ENCODE measurements at places on chromosomes 2 and 18.
A peak's percentile ranks its signal among the peaks of the same experiment; 100 is the strongest.

GRCh38 chr2:36562973-36563532 lies 34.9 kb downstream of the FEZ2 start:
- no peaks in the 10 kb centered on the region for H3K27me3 ChIP-seq
- peaks cover 33% of the 10 kb centered on the region for H3K36me3 ChIP-seq
- H3K4me1 ChIP-seq = peaks cover 5% of the 10 kb centered on the region
- H3K4me3 ChIP-seq = peak overlapping the region; percentile 61
- DNase-seq = peak; percentile 63

DNA sequence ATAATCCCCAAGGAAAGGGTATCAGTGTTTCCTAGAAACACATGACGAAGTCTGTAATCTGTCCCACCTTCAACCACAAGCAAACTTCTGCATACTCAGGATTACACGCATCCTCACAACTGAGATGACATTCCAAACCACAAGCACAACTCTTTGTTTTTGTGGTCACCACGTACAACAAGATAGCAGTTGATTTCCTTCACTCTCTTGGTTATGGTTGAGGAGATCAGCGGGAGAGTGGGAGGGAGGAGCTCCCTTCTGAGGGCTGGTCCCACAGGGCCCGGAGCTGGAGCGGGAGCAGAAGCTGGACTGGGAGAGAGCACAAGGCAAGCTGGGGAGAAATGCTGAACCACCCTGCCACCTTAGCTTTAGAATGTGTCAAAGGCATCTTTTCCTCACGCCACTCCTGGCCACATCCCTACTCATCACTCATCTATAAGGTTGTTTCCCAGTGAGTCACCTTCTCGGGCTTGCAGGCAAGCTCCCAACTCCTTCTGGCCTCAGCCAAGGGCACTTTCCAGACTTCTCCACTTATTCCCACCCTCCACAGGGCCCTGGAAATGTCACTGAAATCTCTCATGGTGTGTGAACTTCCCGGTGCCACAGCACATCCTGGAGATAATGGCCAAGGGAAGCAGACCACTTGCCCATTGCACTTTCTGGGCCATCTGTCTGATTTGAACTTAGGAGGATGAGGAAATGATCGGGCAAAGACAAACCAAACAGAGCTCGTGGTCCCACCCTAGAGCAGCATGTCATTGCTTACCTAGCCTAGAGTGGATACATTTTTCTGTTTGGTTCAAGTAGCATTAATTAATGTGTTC lies 98.9 kb upstream of the LGALSL start:
- DNase-seq = peak; percentile 87
- H3K27ac ChIP-seq = no peak overlapping the region
- H3K27me3 ChIP-seq = peaks cover 12% of the 10 kb centered on the region
- peaks cover 15% of the 10 kb centered on the region for H3K4me1 ChIP-seq

GRCh38 chr18:49651033-49651432 lies 89.2 kb downstream of the LIPG start:
- no peak overlapping the region for H3K27ac ChIP-seq
- no peak for DNase-seq
- H3K27me3 ChIP-seq = no peaks in the 10 kb centered on the region
- H3K36me3 ChIP-seq = no peaks in the 10 kb centered on the region
- H3K4me3 ChIP-seq = no peak overlapping the region

GRCh38 chr2:88201811-88202169 lies 31.6 kb downstream of the THNSL2 start:
- no peak overlapping the region for H3K4me3 ChIP-seq
- no peak overlapping the region for H3K27ac ChIP-seq
- no peak for DNase-seq
- peaks cover 2% of the 10 kb centered on the region for H3K4me1 ChIP-seq
- peaks cover 60% of the 10 kb centered on the region for H3K27me3 ChIP-seq

DNA sequence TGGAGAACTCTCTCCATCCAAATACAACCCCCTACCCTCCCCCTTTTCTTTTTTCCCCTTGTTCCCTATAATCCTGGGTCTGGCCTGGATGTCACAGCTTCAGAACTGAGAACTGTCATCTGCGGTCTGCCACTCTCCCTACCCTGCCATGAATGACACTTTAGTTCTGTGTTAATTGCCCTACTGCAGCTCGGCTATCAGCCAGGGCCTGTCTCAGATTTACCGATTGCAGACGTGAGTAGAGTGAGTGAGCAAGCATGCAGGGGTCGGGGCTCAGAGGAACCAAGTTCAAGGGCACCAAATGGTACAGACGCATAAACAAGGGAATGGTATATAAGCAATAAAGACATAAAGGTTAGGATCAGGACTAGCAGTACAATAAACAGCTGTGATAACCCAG lies 967.8 kb downstream of the BCL11A start:
- no peaks in the 10 kb centered on the region for H3K4me1 ChIP-seq
- H3K27me3 ChIP-seq = no peaks in the 10 kb centered on the region
- H3K36me3 ChIP-seq = no peaks in the 10 kb centered on the region
- DNase-seq = no peak
- H3K27ac ChIP-seq = no peak overlapping the region

GRCh38 chr18:11672846-11673454 lies 16.1 kb upstream of the GNAL start:
- H3K4me1 ChIP-seq = no peaks in the 10 kb centered on the region
- no peak overlapping the region for H3K27ac ChIP-seq
- no peaks in the 10 kb centered on the region for H3K36me3 ChIP-seq

DNA sequence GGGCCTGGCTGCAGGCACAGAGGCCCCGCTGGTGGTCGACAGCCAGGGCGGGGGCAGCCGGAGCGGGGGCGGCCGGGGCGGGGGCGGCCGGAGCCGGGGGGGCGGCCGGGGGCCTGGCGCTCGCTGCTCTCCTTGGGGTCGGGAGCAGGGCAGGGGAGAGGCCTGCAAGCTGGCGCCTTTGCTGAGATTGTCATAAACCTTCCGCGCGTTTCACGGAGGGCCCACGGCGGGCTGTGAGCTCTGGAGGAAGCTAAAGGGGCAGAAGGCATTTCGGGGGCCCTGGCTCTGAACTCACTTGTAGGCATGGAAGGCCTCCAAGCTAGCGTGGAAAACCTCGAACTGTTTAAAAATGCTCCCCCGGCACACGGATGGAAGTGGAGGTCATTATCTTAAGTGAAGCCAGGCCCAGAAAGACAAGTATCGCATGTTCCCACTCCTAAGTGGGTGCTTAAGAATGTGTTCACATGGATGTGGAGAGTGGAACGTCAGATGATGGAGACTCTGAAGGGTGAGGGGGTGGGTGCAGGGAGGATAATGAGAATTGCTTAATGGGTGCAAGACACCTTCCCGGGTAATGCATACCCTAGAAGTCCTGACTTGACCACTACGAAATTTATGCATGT lies 629 bp downstream of the PRELID3A start:
- peak; percentile 54 for DNase-seq
- peaks cover 6% of the 10 kb centered on the region for H3K36me3 ChIP-seq
- H3K27ac ChIP-seq = peak overlapping the region; percentile 59
- peak overlapping the region; percentile 86 for H3K4me3 ChIP-seq
- H3K4me1 ChIP-seq = peaks cover 14% of the 10 kb centered on the region

DNA sequence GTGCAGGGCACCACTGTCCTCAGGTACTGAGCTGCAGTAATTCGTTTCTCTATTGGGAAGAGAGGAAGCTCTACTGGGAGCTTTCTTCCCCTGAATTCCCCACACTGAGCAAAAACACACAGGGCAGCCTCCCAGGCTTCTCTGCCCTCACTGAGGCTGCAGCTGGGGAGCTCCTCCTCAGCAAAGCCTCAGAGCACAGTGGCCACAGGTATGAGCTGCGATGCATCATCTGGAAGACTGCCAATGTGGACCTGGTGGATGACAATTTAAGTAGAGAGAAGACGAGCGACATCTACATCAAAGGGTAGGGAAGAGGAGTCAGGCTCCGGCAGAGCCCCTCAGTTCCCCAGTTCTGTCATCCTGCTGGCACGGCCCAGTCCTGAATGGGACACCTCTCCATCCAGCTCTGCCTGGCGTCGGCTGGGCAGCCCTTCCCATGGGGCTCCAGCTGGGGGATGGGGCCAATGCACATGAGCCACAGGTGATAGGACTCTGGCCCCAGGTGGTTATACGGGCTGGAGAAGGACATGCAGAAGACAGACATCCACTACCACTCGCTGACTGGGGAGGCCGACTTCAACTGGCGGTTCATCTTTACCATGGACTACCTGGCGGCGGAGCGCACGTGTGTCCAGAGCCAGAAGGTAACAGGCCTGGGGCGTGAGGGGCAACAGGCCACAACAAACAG lies 37.6 kb downstream of the LMAN2L start:
- peaks cover 37% of the 10 kb centered on the region for H3K36me3 ChIP-seq
- no peak for DNase-seq
- H3K4me1 ChIP-seq = no peaks in the 10 kb centered on the region
- H3K27me3 ChIP-seq = no peaks in the 10 kb centered on the region
- H3K27ac ChIP-seq = no peak overlapping the region

- peak; percentile 12 for DNase-seq
- H3K36me3 ChIP-seq = no peaks in the 10 kb centered on the region
- H3K4me3 ChIP-seq = no peak overlapping the region
- no peak overlapping the region for H3K27ac ChIP-seq
- no peaks in the 10 kb centered on the region for H3K4me1 ChIP-seq
Observed at GRCh38 chr2:35443087-35443486, 912.5 kb upstream of the CRIM1 start.

- H3K4me1 ChIP-seq = no peaks in the 10 kb centered on the region
- H3K27me3 ChIP-seq = no peaks in the 10 kb centered on the region
- H3K4me3 ChIP-seq = no peak overlapping the region
- no peak overlapping the region for H3K27ac ChIP-seq
- DNase-seq = no peak
Observed at GRCh38 chr18:38900031-38900430, 1334.4 kb upstream of the CELF4 start.

DNA sequence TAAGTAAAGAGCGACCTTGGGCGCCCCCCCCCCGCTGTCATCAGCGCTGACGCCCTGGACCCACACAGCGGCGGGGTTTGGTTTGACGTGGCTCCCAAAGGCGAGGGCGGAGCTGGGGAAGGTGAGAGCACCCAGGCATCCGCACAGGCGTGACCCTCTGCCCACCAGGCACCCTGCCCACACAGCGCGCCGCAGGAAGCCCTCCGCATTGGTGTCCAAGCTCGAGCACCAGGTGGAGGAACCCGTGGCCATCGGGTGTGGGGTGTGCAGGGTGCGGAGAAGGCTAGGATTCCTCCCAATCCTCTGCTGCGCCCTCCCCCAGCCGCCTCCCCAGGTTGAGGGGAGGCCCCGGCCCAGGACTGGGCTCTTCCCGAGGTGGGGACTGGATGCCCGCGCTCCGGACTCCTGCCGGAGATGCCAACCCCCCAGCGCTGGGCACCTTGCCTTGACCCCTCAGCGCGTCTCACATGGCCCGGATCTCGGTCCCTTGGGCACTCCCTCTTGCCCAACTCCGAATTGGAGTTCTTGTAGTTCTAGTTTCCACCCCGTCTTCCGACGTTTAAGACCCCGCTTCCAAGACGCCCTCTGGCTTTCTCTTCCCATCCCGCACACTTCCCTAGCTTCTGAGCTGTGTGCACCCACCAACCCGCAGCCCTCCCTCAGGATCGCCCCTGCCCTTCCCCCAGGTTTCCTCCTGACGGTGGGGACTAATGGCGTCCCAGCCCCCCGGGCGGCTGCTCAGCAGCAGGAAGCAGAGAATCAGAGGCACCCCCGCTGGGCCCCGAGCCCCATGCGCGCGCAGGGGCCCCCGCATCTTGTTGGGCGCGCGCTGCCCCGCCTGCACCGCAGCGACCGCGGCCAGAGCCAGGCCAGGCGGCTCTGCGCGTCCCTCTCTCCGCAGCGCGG lies 25.9 kb upstream of the RESP18 start:
- no peaks in the 10 kb centered on the region for H3K36me3 ChIP-seq
- H3K27me3 ChIP-seq = peaks cover 54% of the 10 kb centered on the region
- no peak for DNase-seq

GRCh38 chr2:65660340-65660739 lies 227.9 kb upstream of the SPRED2 start:
- H3K4me1 ChIP-seq = peaks cover 21% of the 10 kb centered on the region
- no peak overlapping the region for H3K4me3 ChIP-seq
- no peaks in the 10 kb centered on the region for H3K36me3 ChIP-seq
- H3K27me3 ChIP-seq = no peaks in the 10 kb centered on the region
- DNase-seq = peak; percentile 91
- H3K27ac ChIP-seq = peak overlapping the region; percentile 28
